ENCODE measurements at places on chromosomes 13 and 19.

- DNase-seq = no peak
These were observed 38.4 kb upstream of the VSTM2B start for GRCh38 chr19:29487432-29487831.

GRCh38 chr19:497491-497868 is 1.2 kb downstream of the MADCAM1 start:
- DNase-seq = no peak

DNA sequence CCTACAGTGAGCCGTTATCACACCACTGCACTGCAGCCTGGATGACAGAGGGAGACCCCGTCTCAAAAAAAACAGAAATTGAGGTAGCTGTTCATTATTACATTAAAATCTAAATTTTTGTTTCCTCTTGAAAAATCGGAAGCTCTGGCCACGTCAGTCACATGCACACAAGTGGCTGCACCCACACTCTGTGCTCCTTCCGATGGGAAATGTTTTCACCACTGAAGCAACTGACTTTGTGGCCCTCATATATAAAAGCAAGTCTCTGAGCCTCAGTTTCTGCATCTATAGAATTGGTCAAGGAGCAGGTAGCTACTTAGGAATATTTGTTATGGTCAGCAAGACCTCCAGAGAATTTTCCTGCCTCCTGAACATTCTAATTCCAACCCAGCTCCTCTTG is 4.5 kb downstream of the LRRC25 start:
- no peak for DNase-seq

DNA sequence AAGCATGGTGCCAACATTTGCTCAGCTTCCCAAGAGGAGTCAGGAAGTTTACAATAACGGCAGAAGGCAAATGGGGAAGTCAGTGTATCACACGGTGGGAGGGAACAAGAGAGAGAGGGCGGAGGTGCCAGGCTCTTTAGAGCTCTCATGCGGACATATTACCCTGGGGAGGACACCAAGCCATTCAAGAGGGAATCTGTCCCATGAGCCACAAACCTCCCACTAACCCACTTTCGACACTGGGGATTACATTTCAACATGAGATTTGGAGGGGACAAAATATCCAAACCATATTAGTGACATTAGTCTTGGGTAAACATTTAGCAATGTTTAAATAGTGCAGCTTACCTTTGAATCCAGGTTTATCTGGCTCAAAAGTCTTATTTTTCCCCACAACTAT is 69.9 kb downstream of the SLAIN1 start:
- DNase-seq = no peak

DNA sequence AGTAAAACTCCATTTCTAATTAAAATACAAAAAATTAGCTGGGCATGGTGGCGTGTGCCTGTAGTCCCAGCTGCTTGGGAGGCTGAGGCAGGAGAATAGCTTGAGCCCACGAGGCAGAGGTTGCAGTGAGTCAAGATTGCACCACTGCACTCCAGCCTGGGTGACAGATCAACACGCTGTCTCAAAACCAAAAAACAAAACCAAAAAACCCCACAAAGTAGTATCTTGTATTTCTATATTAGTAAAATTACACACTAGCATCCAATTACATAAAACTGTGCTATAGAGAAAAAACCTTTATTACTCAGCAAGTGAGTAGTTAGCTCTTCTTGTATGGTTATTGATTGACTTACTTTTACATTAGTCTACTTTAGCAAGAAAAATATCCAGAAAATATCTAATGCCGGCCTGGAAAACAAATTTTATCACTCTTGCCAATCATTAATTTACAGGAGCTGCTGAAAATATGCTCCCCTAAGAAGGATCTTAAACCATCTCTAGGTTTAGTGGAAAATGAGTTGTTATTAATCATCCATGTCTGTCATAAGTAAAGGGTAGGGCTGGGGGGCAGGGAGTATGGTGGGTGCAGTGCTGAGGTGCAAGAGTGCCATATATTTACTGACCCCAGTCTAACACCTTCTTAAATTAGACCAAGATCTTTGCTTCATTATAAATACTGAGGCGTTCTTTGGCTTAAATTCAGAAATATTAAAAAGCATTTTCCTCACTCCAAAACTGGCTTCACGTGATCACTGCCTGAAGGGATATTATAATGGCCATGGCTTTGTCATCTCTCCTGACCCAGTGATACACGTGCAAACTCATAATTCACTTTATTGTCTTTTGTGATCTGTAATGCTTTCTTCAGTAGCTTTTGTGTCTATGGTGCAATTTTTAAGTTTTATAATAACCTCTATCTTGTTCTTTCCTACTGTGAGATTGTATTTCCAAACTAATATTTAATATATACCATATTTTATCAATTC is 44.1 kb downstream of the UBL3 start:
- DNase-seq = no peak

DNA sequence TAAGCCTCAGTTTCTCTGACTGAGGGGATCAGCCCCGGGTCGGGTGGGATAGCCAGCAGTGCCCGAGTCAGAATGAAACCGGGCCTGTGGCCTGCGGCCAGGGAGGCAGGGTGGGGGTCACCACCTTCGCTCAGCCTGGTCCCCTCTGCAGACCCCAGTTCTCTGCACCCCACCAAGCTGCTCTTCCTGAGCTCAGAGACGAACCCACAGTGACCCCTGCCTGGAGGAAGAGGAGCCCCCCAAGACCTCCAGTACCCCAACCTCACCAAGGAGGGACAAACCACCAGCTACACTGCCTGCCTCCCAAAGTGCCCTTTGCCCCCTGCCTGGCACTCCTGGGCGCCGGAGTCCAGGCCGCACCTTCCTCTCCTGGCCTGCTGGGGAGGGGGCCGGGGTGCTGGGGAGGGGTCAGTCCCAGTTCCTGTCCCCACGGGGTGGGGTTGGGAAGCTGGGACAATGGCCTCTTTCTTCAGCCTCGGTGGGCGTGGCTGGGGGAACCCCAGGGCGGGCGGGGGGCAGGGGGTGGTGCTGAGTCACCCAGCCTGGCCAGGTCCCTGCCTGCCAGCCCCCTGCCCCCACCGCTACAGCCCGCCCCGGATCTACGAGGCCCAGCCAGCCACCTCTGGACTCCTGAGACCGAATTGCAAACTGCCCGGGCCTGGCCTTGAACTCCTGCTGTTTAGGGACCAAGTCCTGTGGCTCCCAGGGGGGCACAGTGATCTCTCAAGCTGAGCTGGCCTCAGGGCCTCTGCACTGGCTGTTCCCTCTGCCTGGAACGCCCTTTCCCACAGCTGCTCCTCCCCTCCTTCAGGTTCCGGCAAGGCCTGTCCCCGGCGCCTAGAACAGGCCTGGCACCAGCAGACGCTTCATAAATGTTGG is 14.3 kb downstream of the ZBTB7A start:
- DNase-seq = no peak

- DNase-seq = peak; percentile 79
These were observed at the start of gene CCNA1 for GRCh38 chr13:36432106-36432544. Gene CCNA1, plus strand, starts transcription at chr13:36432495. Its CDS starts 562 bp downstream, at chr13:36433057.

DNA sequence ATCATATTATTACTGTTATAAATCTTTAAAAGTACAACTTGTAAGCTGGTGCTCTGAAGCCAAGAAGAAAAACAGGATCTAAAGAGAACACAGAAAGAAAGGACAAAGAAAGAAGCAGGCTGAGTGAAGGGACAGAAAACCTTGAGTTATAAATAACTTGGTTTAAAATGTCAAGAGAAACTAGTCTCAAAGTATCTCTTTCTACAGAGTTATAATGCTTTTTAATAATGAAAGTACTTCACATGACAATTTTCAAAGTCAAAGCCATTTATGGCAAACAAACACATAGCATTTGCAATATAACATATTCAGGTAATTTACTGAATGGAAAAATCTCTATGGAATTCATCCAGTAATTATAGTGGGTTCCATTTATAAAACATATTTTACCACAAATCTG is 33.4 kb downstream of the CAB39L start:
- no peak for DNase-seq

GRCh38 chr19:11174336-11174735 is 18.8 kb upstream of the SPC24 start:
- peak; percentile 56 for DNase-seq

GRCh38 chr13:84479656-84480055 is 597.4 kb upstream of the SLITRK1 start:
- no peak for DNase-seq

DNA sequence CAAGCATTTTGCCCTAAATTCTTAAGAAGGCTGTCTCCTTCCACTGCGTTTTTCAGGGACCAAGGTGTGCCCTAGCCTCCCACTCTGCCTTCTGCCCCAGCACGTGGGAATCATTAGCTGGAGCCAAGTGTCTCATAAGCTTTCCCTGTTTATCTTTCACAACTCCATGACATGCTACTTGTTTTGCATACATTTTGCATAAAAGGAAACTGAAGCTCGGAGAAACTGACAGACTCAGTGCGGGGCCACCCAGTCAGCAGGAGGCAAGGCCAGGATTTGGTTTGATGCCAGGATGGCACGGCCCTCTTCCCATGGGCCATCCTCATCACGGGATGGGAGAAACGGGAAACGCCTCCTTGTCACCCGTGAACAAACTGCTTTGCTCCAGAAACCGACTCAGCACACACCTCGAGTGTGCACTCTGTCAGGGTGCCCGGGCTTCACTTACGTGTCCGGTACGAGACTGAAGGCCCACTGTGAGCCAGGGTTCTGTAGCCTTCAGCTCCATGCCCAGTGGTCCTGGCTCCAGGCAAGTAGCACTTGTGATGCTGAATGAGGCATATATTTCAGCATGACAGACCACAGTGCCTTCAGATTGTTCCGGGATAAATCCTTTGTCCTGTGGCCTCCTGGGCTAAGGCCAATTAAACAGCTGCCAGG is 9.6 kb downstream of the CEBPA start:
- DNase-seq = no peak

GRCh38 chr19:38647368-38647965 is at the start of gene ACTN4:
Gene ACTN4, plus strand, starts transcription at chr19:38647649. Its CDS starts 97 bp downstream, at chr19:38647746.
- DNase-seq = peak; percentile 95

DNA sequence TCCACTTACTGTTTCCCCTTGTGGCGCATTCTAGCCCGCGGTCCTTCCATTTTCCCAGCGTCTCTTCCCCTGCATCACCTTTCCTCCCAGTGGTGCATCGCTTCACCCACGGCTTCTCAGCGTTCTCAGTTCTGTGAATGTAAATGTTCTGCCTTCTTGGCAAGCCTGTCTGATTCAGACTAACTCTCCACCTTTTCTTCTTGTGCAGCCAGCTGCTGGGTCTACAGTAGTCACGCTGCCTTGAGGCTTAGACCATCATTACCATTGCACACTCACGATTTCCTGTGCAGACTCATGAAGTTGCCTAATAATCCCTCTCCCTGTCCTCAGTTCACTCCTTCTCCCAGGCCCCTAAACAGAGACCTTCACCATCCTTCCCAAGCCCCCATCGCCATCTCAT is 75.0 kb downstream of the DHRS12 start:
- no peak for DNase-seq

- DNase-seq = no peak
These were observed 200.6 kb downstream of the TSHZ3 start for GRCh38 chr19:31148671-31149070.

DNA sequence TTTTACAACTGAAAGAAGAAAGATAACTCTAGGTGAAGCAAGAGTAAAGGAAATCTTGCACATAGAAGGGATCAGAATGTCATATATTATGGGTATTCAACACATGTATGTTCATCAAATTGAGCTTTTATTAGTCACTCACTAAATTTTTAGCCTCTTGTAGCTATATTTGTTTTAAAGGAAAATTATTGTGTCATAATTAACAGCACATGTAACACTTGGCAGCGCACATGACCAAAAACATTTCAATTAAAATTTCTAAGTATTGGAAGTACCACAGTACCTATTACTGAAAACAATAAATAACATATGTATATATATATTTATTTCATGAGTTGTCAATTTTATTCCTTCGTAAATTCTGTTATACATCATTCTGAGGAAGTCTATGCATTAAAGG is 2800.4 kb downstream of the PCDH9 start:
- no peak for DNase-seq

DNA sequence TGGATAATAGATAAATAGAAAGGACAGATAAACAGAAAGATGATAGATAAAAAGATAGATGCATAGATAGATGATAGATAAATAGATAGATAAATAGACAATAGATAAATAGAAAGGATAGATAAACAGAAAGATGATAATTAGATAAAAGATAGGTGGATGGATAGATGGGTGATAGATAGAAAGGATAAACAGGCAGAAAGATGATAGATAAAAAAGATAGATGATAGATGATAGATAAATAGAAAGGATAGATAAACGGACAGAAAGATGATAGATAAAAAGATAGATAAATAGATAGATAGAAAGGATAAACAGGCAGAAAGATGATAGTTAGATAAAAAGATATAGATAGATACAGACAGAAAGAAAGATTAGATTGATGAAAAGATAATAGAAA is 92.3 kb upstream of the UQCRFS1 start:
- DNase-seq = no peak

- no peak for DNase-seq
These were observed 88.6 kb downstream of the FGF9 start for GRCh38 chr13:21759463-21759862.

DNA sequence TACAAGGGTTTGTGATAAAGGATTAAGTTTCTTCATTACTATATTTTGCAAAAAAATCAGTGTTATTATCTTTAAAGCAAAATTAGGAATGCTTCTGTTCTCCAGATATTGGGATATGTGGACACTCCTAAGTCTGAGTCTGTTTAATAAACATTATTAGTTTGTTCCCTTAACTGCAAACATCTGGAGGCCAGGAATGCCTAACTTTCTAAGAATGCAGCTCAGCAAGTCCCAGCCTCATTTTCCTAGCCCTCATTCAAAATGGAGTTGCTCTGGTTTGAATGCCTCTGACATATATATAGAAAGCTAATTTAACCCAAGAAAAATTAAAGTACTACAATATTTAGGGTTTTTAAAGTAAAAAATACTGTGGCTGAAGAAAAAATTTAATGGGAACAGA is 33.6 kb upstream of the EDNRB start:
- no peak for DNase-seq

DNA sequence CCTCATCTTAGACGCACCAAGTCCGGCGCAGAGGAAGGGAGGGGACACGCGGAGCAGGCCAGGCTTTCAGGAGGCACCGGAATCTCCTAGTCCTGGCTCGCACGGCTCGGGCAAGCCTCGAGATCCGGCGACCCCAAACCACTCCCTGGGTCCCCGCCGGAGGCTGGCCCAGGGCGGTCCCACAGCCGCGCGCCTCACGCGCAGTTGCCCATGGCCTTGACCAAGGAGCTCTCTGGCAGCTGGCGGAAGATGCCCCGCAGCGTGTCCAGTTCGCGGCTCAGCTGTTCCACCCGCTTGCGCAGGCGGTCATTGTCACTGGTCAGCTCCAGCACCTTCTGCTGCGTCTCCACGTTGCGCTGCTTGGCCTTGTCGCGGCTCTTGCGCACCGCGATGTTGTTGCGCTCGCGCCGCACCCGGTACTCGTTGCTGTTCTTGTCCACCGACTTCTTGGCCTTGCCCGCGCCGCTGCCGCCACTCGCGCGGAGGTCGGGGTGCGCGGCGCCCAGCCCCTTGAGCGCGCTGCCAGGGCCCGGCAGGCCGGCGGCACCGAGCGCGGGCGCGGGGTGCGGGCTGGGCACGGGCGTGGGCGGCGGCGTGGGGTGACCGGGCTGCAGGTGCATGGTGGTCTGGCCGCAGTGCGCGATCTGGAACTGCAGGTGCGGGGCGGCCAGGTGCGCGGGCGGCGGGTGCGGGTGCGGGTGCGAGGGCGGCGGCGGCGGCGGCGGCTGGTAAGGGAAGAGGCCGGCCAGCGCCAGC is 1.0 kb downstream of the CEBPA start:
- DNase-seq = no peak

Data from NCI-H524 (cell line).